Omental fat pad (tissue), 4 donors: ENCODE measurements at places on chromosomes 4 and X. TPM values are rescaled to one million over a fixed set of nuclear protein-coding genes. Genes with fewer than 3 reads are reported as not detected.

GRCh38 chrX:8403988-8404387 lies 60.6 kb upstream of the VCX3B start:
- no peak for DNase-seq

DNA sequence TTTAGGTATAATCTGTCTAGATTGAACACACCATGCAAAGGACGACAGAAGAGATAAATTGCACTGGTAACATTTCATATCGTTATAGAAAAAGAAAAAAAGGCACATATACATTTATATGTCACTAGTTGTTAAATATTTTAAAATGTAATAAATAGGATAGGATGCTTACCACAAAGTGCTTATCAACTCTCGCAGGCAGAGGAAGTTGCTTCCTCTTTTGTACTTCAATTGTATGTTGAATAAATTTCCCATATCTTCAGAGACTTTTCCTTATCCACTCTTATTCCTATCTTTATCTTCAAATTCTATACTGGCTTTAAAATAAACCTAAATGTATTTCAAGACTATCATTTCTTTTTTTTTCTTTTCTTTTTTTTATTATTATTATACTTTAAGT lies 163.3 kb upstream of the SPOCK3 start:
- DNase-seq, result no peak

DNA sequence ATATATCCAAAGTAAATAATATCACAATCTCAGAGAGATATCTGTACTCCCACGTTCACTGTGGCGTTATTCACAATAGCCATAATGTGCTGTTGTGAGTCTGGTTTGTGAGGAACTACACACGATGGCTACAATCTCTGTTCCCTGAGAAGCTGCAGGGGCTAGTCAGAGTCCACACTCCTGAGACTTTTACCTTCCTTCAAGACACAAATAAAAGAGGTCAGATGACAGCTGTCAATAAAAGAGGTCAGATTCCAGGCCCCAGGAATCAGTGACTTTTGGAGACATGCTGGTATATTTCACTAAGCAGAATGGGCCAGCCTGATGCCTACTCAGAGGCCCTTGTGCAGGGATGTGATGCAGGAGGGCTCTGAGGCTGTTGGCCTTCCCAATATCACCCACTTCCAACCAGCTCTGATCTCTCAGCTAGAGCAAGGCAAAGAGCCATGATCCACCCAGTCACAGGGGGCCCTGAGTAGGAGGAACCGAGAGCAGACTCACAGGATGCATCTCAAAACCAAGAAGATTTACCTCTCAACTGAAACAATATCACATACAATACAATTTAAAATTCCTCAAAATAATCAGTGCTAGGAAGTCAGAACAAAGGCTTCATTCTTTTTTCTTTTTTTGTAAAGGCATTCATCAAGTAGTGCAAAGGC lies 13.8 kb downstream of the FRYL start:
- DNase-seq, result no peak

GRCh38 chrX:85964744-85965143 lies 82.6 kb downstream of the CHM start:
- no peak for DNase-seq

- no peak for DNase-seq
Measured at GRCh38 chr4:173504181-173504503, 25.9 kb downstream of the HAND2 start.

Gene SPARCL1
- 611 TPM for total RNA-seq

DNA sequence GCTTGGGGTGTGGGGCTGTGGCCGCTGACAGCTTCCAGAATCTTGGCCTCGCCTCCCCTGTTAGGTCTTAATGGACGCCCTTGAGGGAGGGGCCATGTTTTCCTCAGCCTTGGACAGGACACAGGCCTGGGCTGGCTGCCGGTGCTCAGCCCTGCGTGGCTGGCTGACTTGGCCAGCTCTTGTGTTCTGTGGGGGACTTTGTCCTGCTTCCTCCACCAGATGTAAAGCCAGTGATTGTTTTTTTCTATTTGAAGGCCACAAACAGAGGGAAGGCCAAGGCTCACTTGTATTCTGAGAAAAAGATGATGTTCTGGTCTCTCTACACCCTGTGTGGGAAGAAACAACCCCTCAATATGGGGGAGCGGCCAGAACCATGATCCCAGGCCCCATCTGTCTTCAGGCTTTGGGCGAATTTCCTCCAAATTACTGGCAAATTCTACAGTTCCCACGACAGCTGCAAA lies 71.3 kb downstream of the HTRA3 start:
- no peak for DNase-seq

Gene XAGE2
- total RNA-seq, result not detected

DNA sequence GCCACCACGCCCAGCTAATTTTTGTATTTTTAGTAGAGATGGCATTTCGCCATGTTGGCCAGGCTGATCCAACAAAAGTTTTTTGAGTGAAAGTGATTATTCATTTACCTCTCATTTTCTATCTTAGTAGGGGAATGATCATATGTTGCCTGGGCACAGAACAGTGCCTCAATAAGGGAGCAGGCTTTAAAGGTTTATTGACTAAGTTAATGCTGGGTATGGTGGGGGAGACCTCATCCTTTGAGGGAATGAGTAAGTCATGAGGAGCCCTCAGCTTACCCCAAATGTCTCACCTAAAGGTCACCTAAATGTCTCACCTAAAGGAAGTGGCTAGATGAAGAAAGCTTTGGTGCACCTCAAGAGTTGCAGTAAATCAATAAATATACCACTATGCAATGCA lies 109.0 kb downstream of the CLCN4 start:
- no peak for DNase-seq

GRCh38 chrX:115948018-115948923 lies 222.3 kb upstream of the AGTR2 start:
- no peak for DNase-seq

- DNase-seq, result no peak
Measured at GRCh38 chr4:69156913-69157312, 57.6 kb downstream of the UGT2B11 start.

DNA sequence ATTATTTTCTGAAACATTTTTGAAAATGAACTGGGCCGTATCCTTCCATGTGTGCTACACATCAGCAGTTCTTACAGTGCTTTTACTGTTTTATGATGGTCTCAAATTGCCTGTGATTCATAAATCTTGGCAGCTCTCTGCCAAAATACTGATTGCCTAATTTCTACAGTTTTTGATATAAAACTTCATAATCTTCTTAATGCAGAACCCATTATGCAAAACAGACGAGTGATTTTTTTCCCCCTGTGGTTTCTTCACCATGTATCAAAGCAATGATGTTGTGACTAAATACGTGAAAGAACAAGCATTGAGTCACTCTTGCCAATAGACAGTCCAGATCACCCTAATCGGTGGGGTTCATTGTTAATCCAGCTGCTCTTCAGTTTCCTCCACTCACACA lies 156.4 kb upstream of the WDR1 start:
- no peak for DNase-seq

- no peak for DNase-seq
Measured at GRCh38 chr4:4631150-4631549, 89.3 kb upstream of the STX18 start.

GRCh38 chrX:154855256-154855655 lies 20.8 kb upstream of the SMIM9 start:
- no peak for DNase-seq

Gene MED28
- 17.1 TPM for total RNA-seq

DNA sequence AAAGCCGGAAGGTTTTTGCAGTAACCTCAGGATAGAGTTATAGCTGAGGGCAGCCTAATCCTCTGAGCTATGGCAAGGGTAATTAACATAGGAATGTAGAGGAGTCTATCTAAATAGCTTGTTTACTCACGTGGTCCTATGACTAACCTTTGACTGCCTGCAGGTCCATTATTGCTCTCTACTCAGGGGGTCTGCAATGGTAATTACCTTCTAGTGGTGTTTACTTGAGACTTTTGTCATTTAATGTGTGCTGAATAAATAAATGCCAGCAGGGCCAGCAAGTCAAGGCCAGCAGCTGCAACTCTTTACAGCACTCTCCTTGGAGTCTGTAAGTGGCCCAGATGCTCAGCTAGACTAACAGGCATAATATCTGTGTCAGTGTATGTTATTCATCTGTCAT lies 212.7 kb upstream of the FMR1 start:
- DNase-seq, result no peak

Gene P2RY4
- total RNA-seq, result 0.79 TPM

DNA sequence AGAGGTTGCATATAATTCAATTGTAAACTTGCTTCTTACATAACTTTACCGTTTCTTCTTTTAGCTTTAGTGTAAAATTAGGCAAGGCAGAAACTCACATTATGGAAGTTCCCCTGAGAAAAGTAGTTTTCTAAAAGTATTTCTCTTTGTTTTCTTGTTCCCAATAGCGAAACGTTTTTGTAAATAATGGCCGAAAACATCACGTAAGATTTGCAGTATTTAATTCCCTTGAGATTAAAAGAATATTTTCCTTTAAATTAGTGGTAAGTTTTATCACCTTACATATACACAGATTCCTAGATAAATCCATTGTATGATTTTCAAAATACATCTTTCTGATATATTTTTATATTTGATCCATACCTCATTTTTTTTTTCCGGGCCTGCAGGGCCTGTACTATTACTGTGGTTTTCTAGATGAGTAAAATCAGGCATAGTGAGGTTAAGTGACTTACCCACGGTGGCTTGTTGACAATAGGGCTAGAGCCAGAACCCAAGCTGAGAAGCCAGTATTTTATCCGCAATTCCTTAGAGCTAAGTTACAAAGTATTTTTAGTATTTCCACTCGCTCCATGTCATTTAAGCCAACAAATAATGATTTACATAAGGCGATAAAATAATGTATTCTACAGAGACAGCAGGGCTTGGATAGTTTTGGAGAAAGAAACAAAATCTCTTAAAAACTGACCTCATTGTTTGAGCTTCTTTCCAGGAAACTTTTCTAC lies 82.2 kb upstream of the VEGFC start:
- no peak for DNase-seq

Gene ACOX3
- total RNA-seq, result 14.7 TPM

DNA sequence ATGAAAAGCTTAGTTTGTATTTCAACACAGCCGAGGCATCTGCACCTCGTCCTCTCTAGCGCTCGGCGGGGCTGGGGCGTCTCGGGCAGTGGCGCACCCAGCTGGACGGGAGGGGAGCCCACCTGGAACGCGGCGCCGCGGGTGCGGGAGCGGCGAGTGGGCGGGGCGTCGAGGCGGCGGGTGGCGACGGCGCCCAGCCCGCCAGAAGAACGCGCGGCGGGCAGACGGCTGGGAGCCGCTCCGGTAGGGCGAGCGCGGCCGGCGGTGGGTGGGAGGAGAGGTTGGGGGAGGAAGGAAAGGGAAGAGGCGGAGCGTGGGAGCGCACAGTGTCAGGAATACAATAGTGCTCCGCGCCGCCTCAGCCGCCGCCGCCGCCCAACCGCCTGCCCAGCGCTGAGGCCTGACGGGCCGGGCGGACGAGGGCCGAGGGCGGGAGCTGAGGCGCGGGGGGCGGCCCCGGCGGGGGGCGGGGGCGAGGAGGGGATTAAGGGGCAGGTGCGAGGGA lies at the start of gene JADE3:
JADE3 (plus strand) TSS at position 324 of the 505 bp plus-strand sequence. CDS start 72,474 bp downstream, outside the sequence.
- no peak for DNase-seq

Gene IBSP
- not detected for total RNA-seq

GRCh38 chr4:186844059-186844681 lies 120.5 kb upstream of the FAT1 start:
- no peak for DNase-seq

DNA sequence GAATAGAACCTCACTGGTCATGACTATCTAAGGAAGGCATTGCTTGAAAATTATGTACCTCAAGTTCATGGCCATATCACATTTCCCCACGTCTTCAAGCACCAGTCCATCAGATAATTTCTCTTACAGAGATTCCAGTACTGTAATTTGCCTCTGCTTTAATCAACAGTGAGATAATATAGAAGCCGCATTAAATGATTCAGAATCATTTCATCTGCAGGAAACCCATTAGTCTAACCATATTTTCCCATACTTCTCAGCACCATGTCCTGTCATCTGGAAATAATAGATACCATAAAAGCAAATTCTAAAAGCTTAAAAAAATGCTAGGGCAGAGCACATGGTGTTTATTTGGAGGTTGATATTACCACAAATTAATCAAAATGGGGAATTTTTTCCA lies 310.3 kb upstream of the SLIT2 start:
- no peak for DNase-seq

GRCh38 chr4:86909546-86910295 lies 17.5 kb upstream of the C4orf36 start:
- no peak for DNase-seq

DNA sequence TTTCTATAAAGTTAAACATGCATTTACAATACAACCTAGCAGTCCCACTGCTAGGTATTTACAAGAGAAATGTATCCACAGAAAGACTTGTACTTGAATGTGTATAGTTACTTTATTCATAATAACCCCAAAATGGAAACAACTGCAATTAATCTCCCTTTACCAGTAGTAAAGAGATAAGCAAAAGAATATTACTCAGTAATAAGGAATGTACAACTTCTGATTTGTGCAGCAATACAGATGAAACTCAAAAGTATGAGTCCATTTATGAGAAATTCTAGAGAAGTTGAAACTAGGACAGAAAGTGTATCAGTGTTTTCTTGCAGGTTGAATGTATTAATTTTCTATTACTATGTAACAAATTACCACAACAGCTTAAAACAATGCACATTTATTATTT lies 15.2 kb downstream of the USP53 start:
- DNase-seq, result no peak

DNA sequence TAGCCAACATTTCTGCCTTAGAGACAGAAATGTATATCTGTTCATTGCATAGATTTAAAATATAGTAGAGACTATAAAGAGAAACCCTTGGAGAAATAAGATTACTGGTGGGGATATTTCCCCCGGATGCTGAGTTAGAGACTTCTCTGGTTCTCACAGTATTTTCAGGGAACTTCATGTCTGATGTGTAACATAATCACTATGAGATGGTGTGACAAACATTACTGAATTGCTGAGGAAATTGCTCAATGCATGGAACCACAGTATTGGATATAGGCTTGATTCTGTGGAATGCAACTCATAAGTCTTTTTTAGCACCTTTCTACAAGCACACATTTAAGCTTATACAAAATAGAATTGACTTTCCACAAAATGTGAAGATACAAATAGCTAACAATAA lies 152.7 kb downstream of the SOWAHB start:
- DNase-seq, result no peak

DNA sequence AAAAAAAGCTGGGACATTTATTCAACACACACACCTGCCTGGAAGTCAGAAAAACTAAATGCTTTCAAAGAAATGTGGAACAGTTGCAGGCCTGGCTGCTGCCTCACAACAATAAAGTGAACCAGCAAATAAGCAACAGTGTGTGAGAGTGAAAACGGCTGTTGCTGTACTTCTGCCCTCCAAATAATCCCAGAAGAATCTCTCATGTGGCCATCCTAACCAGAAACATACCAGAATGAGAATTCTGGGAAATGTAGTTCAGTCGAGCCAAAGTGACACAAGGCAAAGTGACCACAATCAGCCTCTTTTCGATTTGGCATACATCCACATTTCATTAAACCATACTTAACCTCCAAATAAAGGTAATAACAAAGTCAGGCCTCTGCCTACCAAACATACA lies 204.5 kb downstream of the SLC7A11 start:
- no peak for DNase-seq
